ENCODE measurements at places on chromosomes 7 and 10.

DNA sequence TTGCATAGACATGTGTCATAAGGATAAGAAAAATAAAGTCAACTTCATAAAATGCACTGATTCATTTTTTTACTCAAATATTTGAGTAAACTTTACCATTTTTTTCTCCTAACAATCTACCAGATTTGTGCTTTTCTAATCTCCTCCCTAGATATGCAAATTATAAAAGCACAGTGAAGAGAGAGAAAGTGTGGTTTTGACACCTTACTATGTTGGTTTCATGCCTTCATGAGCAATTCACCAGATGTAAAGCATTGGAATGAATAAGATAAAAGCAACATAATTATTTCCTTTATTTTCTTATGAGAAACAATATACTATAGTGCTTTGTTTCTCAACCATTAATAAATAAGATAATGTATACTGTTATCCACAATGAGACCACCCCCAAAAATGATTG lies 432.5 kb upstream of the PCDH15 start:
- DNase-seq = no peak

- no peak for DNase-seq
Measured at GRCh38 chr10:102131286-102132170, 1.3 kb upstream of the PPRC1 start.

DNA sequence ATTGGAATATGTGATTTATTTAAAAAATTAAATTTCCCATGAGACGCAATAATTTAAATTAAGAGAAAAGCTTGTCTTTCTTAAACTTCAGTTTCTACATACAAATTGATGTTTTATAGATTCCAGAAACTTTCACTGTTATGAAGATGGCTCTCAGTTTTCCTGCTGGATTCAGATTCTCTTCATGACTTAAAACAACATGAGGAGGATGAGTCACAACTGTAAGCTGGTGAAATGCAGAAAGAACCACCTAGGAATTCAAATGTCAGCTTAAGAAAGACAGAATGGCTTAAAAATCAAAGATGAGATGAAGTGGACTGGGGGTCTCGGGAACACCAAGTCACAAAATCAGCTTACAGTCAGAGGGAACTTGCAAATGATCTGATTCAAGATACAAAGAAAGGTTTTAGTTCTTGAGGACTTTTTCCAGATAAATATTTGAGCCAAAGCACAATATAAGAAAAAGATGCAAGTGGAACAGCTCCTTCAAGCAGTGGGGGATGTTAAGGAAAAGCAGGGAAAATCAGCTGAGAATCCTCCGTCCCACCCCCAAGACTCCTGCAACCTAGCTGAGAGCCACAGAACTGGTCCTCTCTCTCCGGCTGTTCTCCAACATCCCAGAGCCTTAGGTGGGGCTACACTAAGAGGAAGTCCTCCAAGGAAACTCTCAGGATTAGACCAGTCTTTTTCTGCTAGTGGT lies 279.8 kb downstream of the KCNMA1 start:
- peak; percentile 57 for DNase-seq

DNA sequence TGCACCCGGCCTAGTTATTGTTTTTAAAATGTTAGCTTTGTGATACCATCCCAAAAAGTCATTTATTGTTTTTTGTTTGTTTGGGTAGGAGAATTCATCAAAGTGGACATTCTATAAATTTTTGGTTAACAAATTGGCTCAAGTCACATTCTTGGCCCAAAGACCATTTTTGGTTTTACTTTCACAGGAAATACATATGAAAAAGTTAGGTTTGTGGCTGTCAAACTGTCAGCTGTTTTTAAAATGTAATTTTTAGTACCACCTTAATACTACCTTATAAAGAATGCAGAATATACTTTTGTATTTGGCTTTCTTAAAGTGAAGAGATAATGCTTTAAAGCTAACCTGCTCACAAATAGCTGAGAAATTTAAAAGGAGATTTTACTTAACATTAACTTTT lies 25.1 kb downstream of the TMEM168 start:
- DNase-seq = no peak

DNA sequence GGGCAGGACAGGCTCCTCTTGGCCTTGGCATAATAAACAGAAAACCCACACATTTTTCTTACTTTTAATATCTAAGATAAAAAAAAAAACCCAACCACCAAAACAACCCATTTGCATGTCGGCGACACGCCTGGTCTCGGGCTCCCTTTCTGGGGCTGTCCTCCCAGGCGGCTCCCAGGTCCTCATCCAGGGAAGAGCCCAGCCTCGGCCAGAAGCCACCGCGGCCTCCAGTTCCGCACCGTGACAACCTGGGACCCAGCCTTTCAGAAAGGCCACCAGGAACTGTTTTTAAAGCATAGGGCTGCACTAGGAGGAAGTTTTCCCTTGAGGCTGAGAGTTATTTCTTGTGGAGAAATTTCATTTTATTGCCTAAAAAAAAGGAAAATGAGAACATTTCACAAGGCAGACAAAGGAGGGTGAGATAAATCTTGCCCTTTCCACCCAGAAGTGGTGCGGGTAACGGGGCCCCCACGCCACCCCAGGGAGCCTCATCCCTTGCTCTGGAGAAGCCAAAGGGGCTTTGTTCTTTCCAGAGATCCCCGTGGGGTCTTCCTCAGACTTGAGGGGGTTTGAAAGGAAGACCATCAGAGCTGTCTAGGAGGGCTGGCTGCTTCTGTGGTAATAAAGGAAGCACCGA lies 39.2 kb upstream of the MKRN1 start:
- no peak for DNase-seq

GRCh38 chr10:51106311-51106945 lies 32.1 kb downstream of the PRKG1 start:
- DNase-seq = no peak

Measured in HTR-8/SVneo (cell line).